ENCODE measurements at places on chromosomes 3 and 15. TPM values are rescaled to one million over a fixed set of nuclear protein-coding genes. Genes with fewer than 3 reads are reported as not detected.

DNA sequence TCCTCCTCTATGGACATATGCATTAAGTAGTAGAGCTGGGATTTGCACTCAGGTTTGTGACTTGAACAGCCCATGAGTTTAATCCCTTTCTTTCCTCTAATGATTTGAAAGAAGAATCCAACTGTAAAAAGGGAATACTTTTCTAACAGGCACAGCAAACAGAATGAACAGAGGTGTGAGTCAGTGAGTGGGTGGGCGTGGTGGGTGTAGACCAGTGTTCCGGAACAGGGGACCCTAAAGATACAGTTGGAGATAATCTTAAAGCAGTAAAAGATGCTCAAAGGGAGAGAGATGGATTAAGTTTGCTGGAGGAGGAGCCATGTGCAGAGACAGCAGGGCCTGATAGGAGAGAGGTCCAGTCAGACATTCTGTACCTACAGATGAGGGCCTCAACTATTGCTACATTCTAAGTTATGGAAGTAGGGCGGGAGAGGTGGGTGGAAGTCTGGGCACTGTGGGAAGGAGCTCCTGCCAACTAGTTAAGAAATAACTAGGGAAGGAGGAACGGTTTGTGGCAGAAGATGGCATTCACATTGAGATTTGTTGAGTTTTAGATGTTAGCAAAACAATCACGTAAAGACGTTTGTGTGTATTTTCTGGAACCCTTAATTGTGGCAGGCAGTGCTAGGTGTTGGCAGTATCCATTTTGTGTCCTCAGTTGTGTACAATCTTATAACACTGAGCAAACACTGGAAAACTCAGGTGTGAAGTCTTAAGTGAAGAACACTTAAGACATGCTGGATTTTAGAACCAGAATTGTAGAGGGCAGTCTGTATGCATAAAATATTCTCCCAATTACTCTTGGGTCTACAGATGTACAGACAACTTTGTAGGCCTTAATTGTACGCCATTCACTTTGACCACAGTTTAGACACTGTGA is 511.0 kb downstream of the GRM7 start:
- no peaks in the 10 kb centered on the region for H3K4me1 ChIP-seq
- no peak overlapping the region for H3K4me3 ChIP-seq
- no peaks in the 10 kb centered on the region for H3K27me3 ChIP-seq
- no peak for DNase-seq
- H3K27ac ChIP-seq, result no peak overlapping the region

DNA sequence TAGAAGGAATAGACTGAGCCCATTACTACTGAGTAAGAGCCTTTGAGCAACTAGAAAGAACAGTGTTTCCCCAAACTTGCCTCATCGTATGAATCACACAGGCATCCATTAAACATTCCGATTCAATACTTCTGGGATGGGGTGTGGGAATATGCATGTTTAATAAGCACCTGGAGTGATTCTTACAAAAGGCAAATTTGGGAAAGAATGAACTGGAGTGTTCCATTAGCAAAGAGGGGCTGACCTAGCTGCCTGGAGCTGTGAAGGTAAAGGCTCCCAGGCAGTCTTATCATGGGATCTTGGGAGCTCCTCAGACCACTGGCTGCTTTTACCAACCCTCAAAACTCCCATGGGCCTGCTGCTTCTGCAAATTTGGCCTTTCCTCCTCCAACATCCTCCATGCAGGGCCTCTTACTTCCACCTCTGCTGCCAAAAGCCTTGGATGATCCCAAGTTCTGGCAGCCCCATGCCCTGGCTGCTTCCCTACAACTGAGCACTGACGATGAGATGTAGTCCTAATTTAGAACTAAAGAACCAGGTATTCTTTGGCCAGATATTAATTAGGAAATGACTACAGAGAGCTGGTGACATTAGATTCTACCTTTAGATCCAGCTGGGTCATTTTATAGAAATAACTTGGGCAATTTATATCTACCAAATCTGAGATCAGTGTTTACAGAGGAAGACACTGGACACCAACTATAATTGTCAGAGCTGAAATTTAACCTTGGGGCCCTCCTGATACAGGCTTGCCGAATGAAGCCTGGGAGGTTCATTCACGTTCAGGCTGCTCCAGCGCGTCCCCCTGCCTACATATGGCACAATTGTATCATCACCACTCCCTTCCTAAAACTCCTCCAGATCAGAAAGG is 11.2 kb upstream of the HOMER2 start:
- no peak for DNase-seq
- no peaks in the 10 kb centered on the region for H3K36me3 ChIP-seq
- H3K27me3 ChIP-seq, result peaks cover 30% of the 10 kb centered on the region
- no peaks in the 10 kb centered on the region for H3K4me1 ChIP-seq
- H3K27ac ChIP-seq, result no peak overlapping the region
- H3K4me3 ChIP-seq, result no peak overlapping the region

SV2B gene
- 0.18 TPM for total RNA-seq

SNURF gene
- 0.31 TPM for total RNA-seq

GOLGA8Q gene
- total RNA-seq, result not detected

DNA sequence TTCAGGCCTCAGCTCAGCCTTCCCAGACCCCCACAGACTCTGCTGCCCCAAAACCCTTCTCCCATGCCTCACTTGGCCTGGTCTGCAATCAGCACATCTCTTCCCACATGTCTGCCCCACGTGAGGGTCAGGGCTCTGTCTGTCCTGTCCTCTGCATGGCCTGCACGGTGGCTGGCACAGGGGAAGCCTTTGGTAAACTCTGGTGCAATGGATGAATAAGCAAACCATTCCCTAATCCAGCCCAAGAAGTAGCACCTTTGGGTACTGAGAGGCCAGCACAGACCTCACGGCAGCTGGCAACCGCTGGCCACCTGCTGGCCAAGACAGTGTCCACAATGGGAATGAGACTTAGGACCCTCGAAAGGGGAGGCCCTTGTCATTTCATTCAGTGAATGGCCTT is 27.7 kb downstream of the ABTB1 start:
- peaks cover 46% of the 10 kb centered on the region for H3K4me1 ChIP-seq

GRCh38 chr3:156433910-156434309 is 121.0 kb downstream of the SSR3 start:
- H3K4me1 ChIP-seq, result no peaks in the 10 kb centered on the region
- peaks cover 2% of the 10 kb centered on the region for H3K27me3 ChIP-seq
- no peak for DNase-seq
- H3K36me3 ChIP-seq, result no peaks in the 10 kb centered on the region
- H3K4me3 ChIP-seq, result no peak overlapping the region

GRCh38 chr3:188345223-188345622 is 191.3 kb downstream of the LPP start:
- no peaks in the 10 kb centered on the region for H3K4me1 ChIP-seq
- H3K4me3 ChIP-seq, result no peak overlapping the region
- H3K36me3 ChIP-seq, result no peaks in the 10 kb centered on the region

DNA sequence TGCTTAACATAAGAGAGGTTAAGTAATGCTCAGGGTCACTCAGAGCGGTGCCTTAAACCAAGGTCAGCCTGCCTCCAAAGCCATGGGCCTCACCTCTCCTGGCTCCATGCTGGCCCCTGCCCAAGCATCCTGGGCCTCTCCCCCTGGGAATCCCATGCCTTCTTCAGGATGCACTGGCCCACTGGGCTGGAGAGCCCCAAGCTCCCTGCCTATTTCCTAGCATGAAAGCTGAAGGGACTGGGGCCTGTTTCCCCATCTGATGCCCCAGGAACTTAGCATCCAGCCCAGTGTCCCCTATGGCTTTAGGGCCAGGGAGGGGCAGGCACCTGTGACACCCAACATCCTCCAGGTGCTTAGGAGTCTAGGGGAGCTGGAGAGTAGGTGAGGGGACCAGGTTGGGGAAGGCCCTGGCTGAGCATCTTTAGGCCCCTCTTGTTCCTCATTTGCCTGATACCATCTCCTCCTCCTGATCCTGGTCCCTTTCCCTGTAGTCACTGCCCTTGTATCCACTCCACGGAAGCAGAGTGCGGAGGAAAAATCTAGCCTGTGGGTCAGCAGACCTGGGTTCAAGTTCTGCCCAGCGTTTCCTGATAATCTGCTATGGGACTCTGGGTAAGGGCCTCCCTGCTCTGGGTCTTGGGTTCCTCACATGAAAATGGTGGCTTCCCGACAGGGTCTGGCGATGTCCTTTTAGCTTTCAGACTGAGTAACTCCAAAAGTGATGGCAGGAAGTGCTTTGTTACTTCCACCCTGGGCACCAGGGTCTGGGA is 28.6 kb downstream of the EHD4 start:
- H3K27ac ChIP-seq, result no peak overlapping the region
- no peaks in the 10 kb centered on the region for H3K4me1 ChIP-seq
- peaks cover 9% of the 10 kb centered on the region for H3K36me3 ChIP-seq

- no peaks in the 10 kb centered on the region for H3K27me3 ChIP-seq
- no peak overlapping the region for H3K4me3 ChIP-seq
- H3K36me3 ChIP-seq, result peaks cover 34% of the 10 kb centered on the region
Observed at GRCh38 chr15:90463381-90463780, 66.3 kb upstream of the CRTC3 start.

Data from K562 (cell line).